ENCODE measurements at places on chromosomes 11 and 22.

- no peak for DNase-seq
Observed at GRCh38 chr11:102046841-102047240, 396 bp upstream of the CFAP300 start.

GRCh38 chr11:9880657-9881056, 216.8 kb downstream of the SWAP70 start:
- no peak for DNase-seq

- no peak for DNase-seq
Observed at GRCh38 chr11:108351468-108351867, 115.9 kb downstream of the C11orf65 start.

DNA sequence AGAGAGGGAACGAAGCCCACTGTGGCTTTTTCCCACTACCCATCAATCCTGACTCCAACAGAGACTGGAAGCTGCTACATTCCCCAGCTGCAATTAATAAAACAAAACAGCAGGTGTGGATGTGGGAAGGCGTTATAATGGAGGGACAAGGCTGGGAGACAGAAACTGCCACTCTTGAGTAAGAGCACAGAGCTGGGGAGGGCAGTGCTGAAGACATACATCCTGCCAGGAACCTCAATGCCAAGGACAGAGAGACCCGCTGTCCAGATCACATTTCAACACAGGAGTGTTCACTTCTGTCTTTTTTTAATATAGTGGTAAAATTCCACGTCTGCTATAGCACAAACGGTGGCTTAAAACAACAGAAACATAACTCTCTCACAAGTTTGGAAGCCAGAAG, 94.5 kb downstream of the LARGE1 start:
- DNase-seq, result no peak

- DNase-seq, result no peak
Observed at GRCh38 chr11:120226714-120227113, 13.2 kb upstream of the POU2F3 start.

Data from activated CD8-positive, alpha-beta memory T cell treated with anti-CD3 and anti-CD28 coated beads for 1 hour (primary cell).